Suppressor macrophage treated with lipopolysaccharide for 4 hours (primary cell): ENCODE measurements at places on chromosomes 12 and 14.
A peak's percentile ranks its signal among the peaks of the same experiment; 100 is the strongest.

GRCh38 chr12:110168732-110169455 lies 44.7 kb downstream of the IFT81 start:
- DNase-seq = no peak

DNA sequence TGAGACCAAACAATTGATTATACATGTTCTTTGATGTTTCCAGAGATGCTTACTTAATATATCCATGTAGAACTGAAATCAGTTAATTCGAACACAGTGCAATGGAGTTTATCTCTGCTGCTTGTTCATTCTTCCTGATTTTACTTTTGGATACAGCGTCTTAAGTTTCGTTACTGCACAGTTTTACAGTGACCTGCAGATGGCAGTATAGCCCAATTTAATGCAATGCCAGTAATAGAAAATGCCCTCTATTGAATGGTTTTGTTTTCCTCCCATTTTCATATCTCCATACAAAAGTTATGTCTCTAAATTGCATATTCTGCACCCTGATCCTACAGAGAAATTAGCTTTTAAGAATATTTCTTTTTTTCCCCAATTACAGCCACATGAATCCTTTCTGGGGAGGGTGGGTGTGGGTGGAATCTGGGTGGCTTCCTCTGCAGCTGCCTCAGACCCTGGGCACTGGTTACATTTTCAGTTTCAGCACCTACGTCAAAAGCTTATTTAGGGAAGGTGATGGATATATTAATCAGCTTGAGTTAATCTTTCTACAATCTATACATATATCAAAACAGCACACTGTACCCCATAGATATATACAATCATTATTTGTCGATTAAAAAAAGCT lies 101.1 kb upstream of the DCD start:
- peak; percentile 79 for DNase-seq

DNA sequence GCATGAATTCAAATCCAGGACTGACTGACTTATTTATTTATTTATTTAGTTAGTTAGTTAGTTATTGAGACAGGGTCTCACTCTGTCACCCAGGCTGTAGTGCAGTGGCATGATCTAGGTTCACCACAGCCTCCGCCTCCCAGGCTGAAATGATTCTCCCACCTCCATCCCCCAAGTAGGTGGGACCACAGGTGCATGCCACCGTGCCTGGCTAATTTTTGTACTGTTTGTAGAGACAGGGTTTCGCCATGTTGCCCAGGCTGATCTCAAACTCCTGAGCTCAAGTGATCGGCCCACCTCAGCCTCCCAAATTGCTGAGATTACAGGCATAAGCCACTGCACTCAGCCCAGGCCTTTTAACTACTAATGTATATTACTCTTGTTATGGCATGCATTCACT lies 36.0 kb downstream of the BTG1 start:
- DNase-seq = no peak

GRCh38 chr12:47028981-47029708 lies 50.3 kb upstream of the PCED1B start:
- DNase-seq = no peak

DNA sequence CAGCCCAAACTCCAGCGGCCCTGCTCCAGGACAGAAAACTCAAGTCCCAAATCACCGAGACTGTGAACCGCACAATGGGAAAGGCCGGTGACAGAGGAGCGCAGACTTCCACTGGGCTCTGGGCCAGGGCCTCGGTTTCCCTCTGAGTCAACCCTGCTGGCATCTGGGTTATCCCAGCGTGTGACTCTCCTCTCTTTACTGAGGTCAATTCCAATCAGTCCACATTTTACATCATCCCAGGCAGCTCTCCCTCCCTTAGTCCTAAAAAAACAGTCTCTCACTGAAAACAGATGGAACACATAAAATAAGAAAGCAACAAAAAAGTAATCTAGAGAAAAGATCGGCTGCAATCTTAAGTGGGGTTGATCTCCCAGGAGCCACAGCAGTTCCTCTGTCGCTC lies 36.9 kb downstream of the ITPK1 start:
- DNase-seq = no peak

DNA sequence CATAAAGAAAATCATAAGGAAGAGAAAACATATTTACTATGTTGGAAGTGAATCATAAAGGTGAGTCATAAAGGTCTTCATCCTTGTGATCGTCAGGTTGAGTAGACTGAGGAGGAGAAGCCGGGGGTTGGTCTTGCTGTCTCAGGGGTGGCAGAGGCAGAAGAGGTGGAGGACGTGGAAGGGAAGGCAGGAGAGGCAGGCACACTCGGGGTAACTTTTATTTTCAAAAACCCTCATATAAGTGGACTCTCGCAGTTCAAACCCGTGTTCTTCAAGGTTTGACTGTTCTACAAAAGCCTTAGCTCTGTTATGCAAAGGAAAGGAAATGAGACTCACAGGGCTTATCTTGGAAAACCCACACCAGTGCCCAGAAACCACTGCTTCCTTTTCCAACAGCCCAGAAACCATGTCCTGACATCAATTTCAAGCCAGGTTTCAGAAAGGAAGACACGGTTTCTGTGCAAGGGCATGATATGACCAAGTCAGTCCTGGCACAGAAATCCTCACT lies 14.0 kb downstream of the SMCO2 start:
- peak; percentile 71 for DNase-seq

GRCh38 chr12:94872671-94872970 lies 130.9 kb downstream of the NDUFA12 start:
- no peak for DNase-seq

DNA sequence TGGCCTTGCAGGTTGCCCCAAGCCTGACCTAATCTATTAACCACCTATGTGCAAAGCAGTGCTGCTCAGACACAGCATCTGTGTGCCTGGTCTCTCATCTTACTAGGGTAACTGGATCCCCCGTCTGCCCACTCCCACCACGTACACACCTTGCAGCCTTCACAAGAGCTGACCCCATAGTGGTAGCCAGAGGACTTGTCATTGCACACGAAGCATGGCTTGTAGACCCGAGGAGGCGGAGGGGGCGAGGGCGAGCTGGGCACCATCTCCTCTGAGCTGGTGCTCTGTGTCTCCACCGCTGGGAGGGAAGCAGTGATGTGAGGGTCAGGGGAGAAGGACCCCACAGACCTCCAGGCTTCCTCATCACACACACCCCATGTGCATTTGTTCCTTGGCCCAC lies 8.4 kb upstream of the ITGB7 start:
- no peak for DNase-seq

DNA sequence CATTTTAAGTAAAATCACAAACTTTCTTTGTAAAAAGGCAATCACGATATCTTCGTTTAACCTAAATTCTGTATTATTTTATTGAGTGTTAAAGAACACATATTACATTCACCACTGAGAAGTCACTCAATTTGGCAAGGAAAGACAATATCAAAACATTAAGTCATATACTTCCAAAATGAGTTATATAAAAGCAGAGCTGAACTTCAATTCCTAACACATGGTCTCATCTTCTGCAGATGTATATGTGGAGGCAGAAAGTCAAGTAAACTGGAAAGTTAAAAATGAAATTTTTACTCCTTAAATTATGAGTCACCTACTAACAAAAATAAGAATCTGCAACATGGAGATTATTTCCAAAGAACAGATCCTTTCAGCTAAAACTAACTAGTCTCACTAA lies 28.7 kb downstream of the BMAL2 start:
- no peak for DNase-seq

- no peak for DNase-seq
Measured at GRCh38 chr12:108972358-108972757, 48.5 kb downstream of the SVOP start.

DNA sequence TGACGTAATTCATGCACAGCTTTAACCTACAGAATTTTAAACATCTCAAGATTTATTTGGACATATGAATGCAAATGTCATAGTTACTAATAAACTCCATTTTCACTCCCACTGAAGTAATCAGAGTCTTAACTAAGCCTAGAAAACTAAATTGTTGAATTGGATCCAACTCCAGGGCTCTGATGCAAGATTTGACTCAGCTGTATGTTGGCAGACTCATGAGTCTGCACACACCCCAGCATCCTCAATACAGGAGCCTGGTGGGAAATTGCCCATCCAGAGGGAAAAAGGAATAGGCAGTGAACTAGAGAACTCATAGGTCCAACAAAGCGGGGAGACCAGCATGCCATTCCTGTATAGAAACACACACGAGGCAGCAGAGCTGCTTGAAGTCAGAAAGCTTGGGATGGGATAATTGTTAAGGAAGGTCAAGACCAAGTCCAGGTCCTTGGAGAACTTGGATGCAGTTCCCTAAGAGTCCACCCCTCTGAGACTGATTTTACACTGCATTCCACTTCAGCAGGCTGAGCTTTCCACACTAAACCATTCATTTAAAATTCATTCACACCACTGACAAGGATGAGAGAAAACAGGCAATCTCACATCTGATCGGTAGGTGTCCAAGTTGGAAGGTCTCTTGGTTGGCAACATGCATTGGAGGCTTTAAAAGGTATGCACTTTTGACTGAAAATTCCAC lies 14.4 kb downstream of the TMTC1 start:
- peak; percentile 14 for DNase-seq

DNA sequence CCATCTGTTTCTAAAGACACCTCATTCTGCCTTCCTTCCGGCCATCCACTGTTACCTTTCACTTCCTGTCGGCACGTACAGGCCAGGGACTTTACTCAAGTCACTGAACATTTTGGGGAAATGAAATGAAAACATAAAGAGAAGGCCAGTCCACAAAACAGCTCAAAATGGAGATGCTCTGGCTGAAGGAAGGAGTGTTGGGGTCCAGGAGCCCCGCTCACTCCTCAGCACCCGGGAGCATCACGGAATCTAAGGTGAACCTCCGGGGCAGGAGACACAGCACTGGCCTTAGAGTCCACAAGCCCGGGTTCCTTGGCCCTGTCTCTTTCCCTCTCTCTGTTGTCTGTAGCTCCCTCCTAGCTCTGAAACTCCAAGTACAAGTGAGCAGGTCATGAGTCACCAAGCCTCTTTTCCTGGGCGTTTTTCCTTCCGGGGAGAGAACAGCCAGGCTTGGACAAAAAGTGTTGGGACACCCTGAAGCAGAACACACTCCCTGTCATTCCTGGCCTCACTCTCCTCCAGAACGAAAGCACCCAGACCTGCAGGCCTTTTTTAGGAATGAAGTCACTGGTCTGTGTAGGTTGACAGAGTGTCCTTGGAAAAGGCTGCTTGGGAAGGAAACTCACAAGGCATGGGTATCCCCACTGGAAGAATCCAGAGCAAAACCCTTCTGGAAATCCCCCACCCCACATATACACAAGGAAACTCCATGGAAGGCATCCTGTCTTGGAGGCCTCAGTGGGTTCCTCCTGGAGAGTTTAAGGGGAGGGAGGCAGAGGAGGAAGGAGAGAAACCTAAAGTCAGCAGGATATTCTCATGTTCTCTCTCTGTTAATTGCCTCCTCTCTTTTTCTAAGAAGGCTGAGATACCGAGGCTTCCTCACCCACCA lies 245.3 kb downstream of the ZFP36L1 start:
- peak; percentile 45 for DNase-seq

- DNase-seq = no peak
Measured at GRCh38 chr14:80845856-80846255, 95.7 kb downstream of the CEP128 start.

DNA sequence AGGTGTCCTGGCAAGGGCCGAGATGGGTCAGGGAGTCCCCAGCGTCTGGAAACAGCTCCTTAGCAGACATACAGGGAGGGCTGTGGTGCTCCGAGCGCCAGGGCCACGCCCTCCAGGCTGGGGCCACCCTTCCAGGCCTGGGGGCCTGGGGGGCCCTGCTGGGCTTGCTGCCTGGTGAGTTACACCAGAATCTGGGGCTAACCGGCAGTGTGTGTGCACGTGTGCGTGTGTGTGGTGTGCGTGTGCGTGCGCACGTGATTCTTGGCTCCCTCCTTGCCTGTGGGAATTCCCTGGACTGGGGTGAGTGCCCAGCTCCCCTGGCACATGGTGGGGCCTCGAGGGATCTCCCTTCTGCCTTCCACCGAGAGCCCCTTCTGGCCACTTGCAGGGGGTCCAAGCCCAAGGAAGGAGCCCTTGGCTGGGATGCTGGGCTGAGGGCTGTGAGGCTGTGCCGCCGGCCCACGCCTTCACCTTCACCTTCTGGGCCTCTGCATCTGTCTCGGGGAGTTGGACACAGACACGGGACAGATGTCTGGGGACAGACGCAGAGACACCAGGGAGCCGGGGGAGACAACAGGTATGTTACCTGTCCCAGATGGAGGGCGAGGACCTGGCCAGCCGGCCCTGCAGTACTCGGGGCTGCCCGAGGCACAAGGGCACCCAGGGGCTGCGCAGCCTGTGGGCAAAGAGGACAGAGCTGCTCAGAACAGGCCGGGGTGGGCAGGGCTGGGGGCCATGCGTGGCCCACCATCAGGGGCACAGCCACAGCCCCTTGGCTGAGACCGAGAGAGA lies 37.2 kb downstream of the BEGAIN start:
- DNase-seq = no peak

DNA sequence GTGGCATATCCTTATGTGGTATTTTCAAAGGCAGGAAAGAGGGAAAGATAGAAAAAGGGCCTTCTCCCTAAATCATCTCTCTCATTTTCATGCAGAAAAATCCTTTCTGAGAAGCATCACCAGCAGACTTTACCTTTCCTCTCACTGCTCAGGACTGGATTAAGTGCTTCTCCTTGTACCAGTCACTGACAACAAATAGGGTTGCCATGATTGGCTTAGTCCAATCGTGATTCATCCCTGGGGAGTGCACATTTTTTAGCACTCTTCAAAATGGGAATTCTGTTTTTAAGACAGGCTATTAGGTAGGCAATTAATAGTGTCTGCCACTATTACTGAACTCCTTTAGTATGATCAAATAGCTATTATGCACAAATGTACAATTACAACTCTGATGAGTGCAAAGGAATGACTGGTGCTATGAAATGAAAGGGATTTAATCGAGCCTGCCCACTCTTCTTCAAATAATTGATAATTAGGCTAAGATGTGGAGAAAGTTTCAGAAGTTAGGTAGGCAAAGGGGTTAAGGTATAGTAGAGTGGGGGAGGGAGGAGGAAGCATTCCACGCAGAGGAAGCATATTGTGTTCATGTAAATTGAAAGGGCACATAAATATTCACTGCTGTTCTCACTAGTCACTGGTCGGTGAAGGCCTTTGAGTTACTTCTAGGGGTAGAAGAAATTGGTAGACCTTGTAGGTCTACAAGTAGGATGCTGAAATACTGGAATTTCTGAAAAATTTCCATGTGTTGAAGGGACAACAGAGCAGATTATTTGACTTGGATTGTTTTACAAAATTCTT lies 84.0 kb downstream of the MSRB3 start:
- no peak for DNase-seq
